Sigmoid colon (tissue), 7 donors: ENCODE measurements at places on chromosomes 3 and 15. TPM values are rescaled to one million over a fixed set of nuclear protein-coding genes. Genes with fewer than 3 reads are reported as not detected.

- no peak for DNase-seq
Measured at GRCh38 chr15:71080705-71081104, 34.6 kb upstream of the THSD4 start.

DNA sequence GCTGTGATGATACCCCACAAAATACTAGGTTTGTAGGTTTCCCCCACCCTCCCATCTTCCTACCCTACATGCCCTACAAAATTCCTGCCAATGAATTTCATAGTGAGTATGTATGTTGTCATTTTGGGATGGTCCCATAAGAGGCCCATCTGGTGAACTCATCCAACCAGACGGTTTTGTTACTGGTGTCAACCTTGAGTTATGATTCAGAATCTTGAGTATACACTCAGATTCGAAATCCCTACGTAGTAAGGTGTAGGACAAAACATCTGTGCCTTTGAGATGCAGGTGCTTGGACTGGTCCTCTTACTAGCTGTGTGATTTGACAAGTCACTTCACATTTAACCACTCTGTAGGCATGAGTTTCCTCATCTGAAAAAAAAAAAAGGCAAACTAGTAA is 3.6 kb downstream of the SIAH2 start:
- no peak for DNase-seq

- no peak for DNase-seq
Measured at GRCh38 chr3:158918008-158918407, 116.2 kb downstream of the MFSD1 start.

DNA sequence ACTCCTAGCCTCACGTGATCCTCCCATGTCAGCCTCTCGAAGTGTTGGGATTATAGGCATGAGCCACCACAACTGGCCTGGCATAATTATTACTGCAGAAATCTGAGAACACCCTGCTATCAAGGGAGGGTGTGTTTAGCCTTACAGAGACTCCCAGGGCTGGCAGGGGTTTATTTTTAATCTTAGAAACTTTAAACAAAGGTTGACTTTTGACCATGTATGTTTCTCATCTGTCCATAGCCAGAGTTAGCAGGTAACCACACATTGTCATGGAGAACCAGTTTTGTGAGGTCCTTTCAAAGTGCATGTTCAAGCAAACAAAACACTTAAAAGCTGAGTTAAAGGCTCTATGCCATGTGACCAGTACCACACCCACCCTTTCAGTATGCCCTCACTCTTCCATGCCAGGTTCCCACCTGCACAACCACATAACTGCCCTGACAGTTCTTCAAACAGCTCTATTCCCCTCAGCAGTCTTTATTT is 11.1 kb downstream of the SIAH2 start:
- DNase-seq, result no peak

RTP3 gene
- total RNA-seq, result not detected

DNA sequence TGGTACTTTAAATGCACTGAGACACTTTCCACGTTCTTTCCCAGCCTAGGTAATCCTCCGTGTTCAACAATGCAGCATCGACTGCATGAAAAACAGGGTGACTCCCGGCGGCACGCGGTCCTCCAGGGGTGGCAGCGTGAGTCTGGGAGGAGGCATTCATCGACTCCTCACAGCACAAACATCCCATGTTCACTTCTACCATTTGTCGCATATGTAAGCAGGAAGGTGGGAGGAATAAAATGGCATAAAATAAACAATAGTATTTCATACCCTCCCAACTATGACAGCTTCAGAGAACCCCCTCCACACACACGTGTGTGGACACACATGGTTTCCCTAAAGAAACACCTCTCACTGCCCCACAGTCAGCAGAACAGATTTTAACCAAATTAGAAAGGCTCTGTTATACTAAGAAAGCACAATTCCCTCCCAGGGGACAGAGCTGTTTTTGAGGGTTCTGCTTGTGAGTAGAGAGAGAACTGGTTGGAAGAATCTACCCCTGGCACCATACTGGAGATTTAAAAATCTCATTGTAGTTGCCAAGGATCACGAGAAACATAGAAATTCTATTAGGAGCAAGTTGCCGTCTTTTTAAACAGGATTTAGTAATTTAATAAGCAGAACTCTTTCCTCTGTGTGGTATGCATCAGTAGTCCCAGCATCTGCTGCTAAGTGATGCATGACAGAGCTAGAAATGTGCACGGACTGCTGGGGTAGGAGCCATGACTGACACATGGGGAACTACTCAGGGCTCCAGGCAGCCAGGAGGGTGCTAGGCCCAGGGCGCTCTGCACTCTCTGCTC is 6.0 kb downstream of the FAM43A start:
- DNase-seq, result no peak

DNA sequence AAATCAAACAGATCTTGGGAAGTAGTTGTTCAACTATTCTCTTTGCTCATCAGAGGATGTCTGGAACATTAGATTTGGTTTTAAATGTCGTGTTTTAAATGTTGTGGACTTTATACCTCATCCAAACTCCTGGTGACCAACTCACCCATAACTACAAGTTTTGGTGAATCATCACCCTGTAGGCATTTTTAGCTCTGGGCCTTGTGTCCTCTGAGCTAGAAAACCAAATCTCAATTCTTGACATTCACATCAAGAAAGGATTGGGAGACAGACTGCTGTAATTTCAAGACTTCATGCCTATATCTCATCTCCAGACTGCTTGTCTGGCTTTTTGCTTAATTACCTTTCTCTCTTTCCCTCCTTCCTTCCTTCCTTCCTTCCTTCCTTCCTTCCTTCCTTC is 228.5 kb upstream of the ROBO2 start:
- no peak for DNase-seq

GRCh38 chr15:58243070-58243469 is 104.9 kb downstream of the AQP9 start:
- no peak for DNase-seq
